ENCODE measurements at places on chromosomes 4 and X.

- DNase-seq = no peak
Measured at GRCh38 chrX:115652221-115652620, 91.2 kb downstream of the PLS3 start.

DNA sequence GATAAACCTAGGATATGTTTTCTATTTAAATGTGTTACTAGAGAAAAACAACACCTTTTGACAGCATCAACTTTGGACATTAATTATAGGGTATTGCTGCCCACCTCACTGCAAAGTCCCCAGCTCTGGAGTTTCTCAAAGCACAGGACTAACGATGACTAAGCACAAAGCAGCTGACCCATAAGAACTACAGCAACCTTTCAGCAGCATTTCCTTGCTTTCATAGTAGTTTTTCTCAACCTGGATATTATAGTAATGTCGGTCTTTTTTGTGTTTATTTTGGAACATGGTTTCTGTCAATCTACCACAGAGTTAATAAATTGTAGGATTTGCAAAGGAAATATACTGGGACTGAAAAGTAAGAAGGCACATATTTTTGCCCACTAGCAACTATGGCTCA is 21.5 kb downstream of the HHIP start:
- DNase-seq = no peak

- DNase-seq = no peak
Measured at GRCh38 chrX:110070970-110071369, 68.1 kb downstream of the TMEM164 start.

GRCh38 chr4:36269101-36269500 is 12.3 kb upstream of the DTHD1 start:
- DNase-seq = no peak

- DNase-seq = no peak
Measured at GRCh38 chrX:45667666-45668065, 467.0 kb upstream of the DIPK2B start.

GRCh38 chr4:113908829-113909228 is 70.6 kb downstream of the ARSJ start:
- no peak for DNase-seq

- DNase-seq = no peak
Measured at GRCh38 chr4:76688619-76689144, 209.3 kb downstream of the SOWAHB start.

All from stimulated activated CD8-positive, alpha-beta memory T cell treated with anti-CD3 and anti-CD28 coated beads, Interleukin-7, amount 100 ng/mL, for 1 hour (primary cell).